ENCODE measurements at places on chromosomes 2 and 18. TPM values are rescaled to one million over a fixed set of nuclear protein-coding genes. Genes with fewer than 3 reads are reported as not detected.

DNA sequence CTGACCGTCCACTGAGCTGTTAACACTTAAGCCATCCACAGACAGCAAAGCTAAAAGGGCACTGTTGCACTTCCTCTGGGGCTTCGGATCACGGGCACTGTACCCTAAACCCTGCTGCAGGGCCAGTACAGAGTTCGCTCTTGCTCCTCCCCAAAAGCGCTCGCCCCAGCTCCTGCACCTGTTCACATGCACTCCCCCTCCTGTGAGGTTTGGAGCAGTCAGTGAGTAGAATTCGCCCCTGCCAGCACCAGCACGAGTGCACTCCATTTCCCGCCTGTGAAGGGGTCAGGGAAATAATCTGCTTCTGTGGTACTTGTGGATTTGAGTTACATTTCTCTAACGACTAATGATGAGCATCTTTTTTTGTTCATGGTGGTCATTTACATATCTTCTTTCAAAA is 158.8 kb downstream of the PTPRM start:
- no peak overlapping the region for H3K27ac ChIP-seq
- H3K36me3 ChIP-seq, result no peaks in the 10 kb centered on the region
- H3K4me1 ChIP-seq, result no peaks in the 10 kb centered on the region
- no peaks in the 10 kb centered on the region for H3K27me3 ChIP-seq

GRCh38 chr2:112027767-112028166 is 27.3 kb upstream of the TMEM87B start:
- H3K4me1 ChIP-seq, result peaks cover 7% of the 10 kb centered on the region
- no peak for DNase-seq
- no peaks in the 10 kb centered on the region for H3K36me3 ChIP-seq
- no peak overlapping the region for H3K27ac ChIP-seq
- no peak overlapping the region for H3K4me3 ChIP-seq

DNA sequence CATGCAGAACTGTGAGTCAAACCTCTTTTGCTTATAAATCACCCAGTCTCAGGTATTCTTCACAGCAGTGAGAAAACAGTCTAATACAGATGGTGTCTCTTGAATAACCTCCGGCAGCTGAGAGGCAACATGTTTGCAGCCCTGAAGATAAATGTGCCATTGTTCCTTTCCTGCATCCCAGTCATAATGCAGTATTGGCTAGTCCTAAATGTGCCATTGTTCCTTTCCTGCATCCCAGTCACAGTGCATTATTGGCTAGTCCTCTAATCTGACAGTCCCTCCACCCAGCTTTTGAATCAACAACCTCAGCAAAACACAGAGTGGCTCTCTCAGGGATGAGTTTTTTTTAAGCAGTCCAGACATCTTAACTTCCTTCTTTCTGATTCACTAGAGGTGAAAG is 550.7 kb downstream of the RIT2 start:
- H3K36me3 ChIP-seq, result no peaks in the 10 kb centered on the region
- H3K27me3 ChIP-seq, result no peaks in the 10 kb centered on the region
- H3K4me3 ChIP-seq, result no peak overlapping the region
- H3K4me1 ChIP-seq, result no peaks in the 10 kb centered on the region
- no peak for DNase-seq
- no peak overlapping the region for H3K27ac ChIP-seq

DNA sequence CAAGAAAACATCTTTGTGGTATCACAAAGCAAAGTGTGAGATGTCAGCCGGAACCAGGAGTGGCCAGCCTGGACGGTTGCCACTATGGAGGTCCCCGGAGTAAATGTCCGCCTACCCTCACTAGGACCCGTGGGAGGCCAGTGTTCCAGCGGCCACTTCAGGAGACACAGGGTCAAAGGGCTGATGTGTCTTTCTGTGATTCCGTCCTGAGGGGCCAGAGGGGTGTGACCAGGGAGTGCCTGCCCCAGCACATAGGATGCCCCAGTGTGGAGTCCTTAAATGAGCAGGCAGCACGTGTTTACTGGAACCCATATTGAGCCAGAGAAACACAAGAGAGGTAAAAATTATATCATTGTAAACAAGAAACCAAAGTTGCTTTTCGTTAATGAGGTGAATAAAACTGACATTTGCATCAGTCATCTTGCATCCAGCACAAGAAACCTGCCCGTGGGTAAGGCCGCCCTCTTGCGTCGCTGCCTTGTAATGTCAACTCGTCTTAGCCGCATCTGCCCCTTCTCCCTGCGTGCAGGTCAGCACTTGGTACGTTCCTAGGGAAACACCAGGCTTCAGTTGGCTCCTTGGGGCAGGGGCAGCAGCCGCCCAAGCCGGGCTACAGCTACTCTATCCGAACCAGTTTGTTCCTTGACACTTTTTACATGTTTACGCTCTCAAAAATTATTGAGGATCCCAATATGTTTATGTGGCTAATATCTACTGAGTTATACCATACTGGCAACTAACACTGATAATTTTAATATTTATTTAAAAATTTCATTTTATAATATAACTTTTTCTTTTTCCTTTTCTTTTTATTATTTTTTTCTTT is 46.7 kb upstream of the LAPTM4A start:
- H3K27ac ChIP-seq, result no peak overlapping the region
- no peak overlapping the region for H3K4me3 ChIP-seq
- peaks cover 1% of the 10 kb centered on the region for H3K4me1 ChIP-seq
- H3K36me3 ChIP-seq, result no peaks in the 10 kb centered on the region

GRCh38 chr18:38933910-38934510 is 1368.4 kb upstream of the CELF4 start:
- H3K27ac ChIP-seq, result no peak overlapping the region
- peaks cover 3% of the 10 kb centered on the region for H3K36me3 ChIP-seq
- H3K4me3 ChIP-seq, result no peak overlapping the region
- no peaks in the 10 kb centered on the region for H3K4me1 ChIP-seq
- no peak for DNase-seq
- H3K27me3 ChIP-seq, result peaks cover 10% of the 10 kb centered on the region

DNA sequence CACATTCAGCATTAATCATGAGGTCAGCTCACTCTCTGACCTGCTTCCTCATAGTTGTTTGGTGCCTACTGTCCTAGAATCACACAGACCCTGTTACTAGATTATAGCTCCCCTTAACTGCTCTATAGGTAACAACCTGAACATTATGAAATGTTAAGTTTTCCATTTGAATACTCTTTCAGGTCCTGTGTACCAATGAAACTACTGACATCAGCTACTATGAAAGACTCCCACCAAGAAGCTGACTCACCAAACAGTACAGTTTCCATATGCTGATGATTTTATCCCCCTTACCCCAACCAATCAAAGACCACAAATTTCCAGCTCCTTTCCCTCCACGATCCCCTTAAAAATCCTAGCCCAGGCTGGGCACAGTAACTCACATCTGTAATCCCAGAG is 56.3 kb downstream of the SRBD1 start:
- no peaks in the 10 kb centered on the region for H3K27me3 ChIP-seq
- no peak overlapping the region for H3K4me3 ChIP-seq
- peaks cover 48% of the 10 kb centered on the region for H3K4me1 ChIP-seq
- peak overlapping the region; percentile 83 for H3K27ac ChIP-seq

- H3K4me3 ChIP-seq, result no peak overlapping the region
- no peak overlapping the region for H3K27ac ChIP-seq
- H3K4me1 ChIP-seq, result no peaks in the 10 kb centered on the region
- peaks cover 1% of the 10 kb centered on the region for H3K36me3 ChIP-seq
- DNase-seq, result no peak
These were observed 207.1 kb downstream of the FIGN start for GRCh38 chr2:163528640-163529217.

DNA sequence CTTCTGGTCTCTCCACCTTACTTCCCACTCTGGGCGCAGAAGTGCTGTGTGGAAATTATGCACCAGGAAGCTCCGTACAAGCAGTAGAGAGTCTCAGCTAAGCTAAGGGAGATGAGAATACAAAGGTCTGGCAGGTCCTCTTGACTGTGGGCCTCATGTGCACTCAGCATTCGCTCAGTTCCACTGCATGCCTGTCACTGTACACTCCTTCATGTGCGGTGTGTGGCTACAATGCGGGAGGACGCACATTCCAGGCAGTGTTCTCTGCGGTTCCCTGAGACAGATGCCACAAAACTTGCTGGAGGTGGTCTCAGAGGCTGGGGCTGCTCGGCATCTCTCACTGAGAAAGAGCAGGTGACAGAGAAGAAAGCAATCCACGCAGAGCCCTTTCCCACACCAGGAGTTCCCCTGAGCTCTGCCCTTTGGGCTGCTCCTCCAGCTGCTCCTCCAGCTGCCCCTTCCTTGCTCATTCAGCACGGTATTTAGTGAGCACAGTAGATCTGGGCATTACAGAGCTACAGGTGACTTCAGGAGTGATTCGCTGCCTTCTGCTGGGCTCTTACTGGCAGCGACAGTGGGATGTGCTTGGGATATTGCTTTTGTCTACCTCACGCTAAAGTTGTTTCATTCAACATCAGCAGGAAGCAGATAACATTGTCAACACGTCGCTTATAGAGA is 176.6 kb downstream of the SH3RF3 start:
- no peak for DNase-seq
- no peaks in the 10 kb centered on the region for H3K4me1 ChIP-seq
- no peaks in the 10 kb centered on the region for H3K36me3 ChIP-seq
- H3K27me3 ChIP-seq, result peaks cover 6% of the 10 kb centered on the region

GRCh38 chr2:146776596-146776995 is 1068.2 kb upstream of the ACVR2A start:
- H3K27ac ChIP-seq, result no peak overlapping the region
- H3K4me1 ChIP-seq, result no peaks in the 10 kb centered on the region
- DNase-seq, result no peak
- H3K27me3 ChIP-seq, result no peaks in the 10 kb centered on the region
- H3K4me3 ChIP-seq, result no peak overlapping the region
- no peaks in the 10 kb centered on the region for H3K36me3 ChIP-seq

DNA sequence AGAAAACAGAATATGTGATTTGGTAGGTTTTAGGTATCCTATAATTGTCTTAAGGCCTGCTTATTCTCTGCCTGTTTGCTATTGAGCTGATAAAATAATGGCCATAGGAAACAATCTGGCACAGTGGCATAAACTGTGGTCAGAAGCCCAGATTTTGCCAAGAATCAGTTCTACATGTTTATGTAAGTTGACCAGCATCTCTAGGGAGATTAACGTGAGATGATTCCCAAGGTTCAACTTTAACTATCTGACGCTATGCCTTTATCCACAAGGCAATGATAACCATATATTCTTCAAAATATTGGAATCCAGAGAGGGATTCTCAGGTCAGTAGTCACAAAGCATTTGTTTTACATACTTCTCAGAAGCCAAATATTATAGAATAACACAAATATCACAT is 25.6 kb downstream of the AP1S3 start:
- H3K27ac ChIP-seq, result no peak overlapping the region
- peaks cover 3% of the 10 kb centered on the region for H3K4me1 ChIP-seq
- no peak for DNase-seq

- no peaks in the 10 kb centered on the region for H3K36me3 ChIP-seq
- H3K27me3 ChIP-seq, result no peaks in the 10 kb centered on the region
- DNase-seq, result no peak
- H3K27ac ChIP-seq, result no peak overlapping the region
- H3K4me3 ChIP-seq, result no peak overlapping the region
- H3K4me1 ChIP-seq, result no peaks in the 10 kb centered on the region
These were observed 501.2 kb upstream of the LRRTM4 start for GRCh38 chr2:78023356-78023755.

DNA sequence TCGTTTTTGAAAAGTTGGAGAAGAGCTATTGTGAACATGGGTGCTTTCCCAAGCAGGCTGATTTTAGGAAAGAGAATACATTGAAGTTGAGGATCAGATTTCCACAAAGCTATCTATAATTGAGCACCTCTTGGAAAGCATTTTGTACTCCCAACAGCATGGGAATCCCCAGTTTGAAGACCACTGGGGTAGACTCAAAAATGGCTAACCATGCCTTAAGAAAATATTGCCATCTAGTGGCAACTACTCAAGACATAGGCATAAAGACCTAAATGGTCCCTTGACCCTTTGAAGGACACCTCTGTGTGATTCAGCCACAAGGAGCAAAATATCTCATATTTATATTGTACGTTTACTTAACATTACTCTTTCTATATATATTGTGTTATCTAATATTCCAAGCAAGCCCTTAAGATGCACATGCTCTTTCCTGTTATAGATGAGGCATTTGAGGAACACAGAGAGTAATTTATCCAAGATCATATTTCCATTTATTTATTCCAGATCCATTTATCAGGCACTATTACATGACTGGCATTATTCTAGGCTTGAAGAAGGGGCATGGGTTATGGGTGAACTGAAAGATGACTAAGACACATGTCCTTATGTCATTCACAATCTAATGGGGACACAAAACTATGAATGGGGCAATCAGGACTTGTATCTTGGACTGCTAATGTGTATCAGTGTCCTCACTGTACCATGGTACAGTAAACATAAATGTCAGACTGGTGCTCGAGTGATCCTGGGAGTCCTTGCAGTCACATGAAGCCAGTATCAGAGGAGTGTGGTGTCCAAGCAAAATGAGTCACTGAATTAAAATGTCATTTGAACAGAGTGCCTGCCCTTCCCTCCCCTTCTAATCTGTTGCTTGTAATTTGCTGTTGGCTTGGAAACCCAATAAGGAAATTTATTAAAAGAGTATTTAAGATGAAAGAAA is 121.0 kb upstream of the XPO1 start:
- H3K4me1 ChIP-seq, result peaks cover 11% of the 10 kb centered on the region
- H3K4me3 ChIP-seq, result no peak overlapping the region
- H3K27me3 ChIP-seq, result no peaks in the 10 kb centered on the region

DNA sequence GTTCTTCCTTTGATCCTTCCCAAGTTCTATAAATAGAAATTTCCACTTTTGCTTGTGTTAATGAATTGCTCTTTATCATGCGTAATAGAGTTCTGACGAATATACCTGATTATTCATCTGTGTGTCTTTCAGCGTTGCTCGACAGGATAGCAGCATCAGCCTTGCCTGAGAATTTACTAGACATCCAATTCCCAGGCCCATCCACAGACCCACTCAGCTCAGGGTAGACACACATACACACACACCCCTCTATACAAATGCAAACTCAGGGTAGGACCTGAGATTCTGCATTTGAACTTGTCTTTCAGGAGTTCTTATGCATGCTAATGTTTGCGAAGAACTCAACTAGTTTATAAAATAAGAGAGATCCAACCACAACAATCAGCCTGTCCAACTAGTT is 343.4 kb upstream of the GYPC start:
- no peak for DNase-seq
- no peaks in the 10 kb centered on the region for H3K36me3 ChIP-seq
- H3K27me3 ChIP-seq, result no peaks in the 10 kb centered on the region
- no peak overlapping the region for H3K27ac ChIP-seq
- no peaks in the 10 kb centered on the region for H3K4me1 ChIP-seq

The REG1A gene
- not detected for total RNA-seq

The NEU2 gene
- total RNA-seq, result not detected

Data from activated CD8-positive, alpha-beta memory T cell treated with anti-CD3 and anti-CD28 coated beads, Interleukin-2, amount 10 ng/mL, durations not matched to agents 7 days and 5 days (primary cell).